ENCODE measurements at places on chromosomes 5 and 9. TPM values are rescaled to one million over a fixed set of nuclear protein-coding genes. Genes with fewer than 3 reads are reported as not detected.
A peak's percentile ranks its signal among the peaks of the same experiment; 100 is the strongest.

LCN15 gene
- not detected for total RNA-seq

CTSV gene
- total RNA-seq = 7.2 TPM

HK3 gene
- total RNA-seq = not detected

FAM169A gene
- 11.6 TPM for total RNA-seq

PPP6C gene
- total RNA-seq = 46.2 TPM

PDE8B gene
- 1.1 TPM for total RNA-seq

IL9 gene
- not detected for total RNA-seq

BSPRY gene
- total RNA-seq = not detected

IFNA13 gene
- not detected for total RNA-seq

AJM1 gene
- total RNA-seq = 3.3 TPM

NUDT12 gene
- total RNA-seq = 17.6 TPM

SYK gene
- 1.4 TPM for total RNA-seq

GMCL2 gene
- total RNA-seq = not detected

TMEM203 gene
- total RNA-seq = 49.7 TPM

SLC1A1 gene
- total RNA-seq = 0.89 TPM

IFNB1 gene
- total RNA-seq = not detected

NME5 gene
- total RNA-seq = 8.4 TPM

GFPT2 gene
- total RNA-seq = 11.1 TPM

SEPTIN8 gene
- 71.4 TPM for total RNA-seq

DEPDC1B gene
- total RNA-seq = 60.4 TPM

PHF24 gene
- 0.63 TPM for total RNA-seq

CNTLN gene
- 16.7 TPM for total RNA-seq

MLANA gene
- total RNA-seq = not detected

IRX4 gene
- 0.77 TPM for total RNA-seq

OR1J2 gene
- not detected for total RNA-seq

SLCO4C1 gene
- total RNA-seq = 3.9 TPM

TTC23L gene
- total RNA-seq = 2.3 TPM

CCL19 gene
- total RNA-seq = not detected

ARSI gene
- total RNA-seq = 0.51 TPM

DNA sequence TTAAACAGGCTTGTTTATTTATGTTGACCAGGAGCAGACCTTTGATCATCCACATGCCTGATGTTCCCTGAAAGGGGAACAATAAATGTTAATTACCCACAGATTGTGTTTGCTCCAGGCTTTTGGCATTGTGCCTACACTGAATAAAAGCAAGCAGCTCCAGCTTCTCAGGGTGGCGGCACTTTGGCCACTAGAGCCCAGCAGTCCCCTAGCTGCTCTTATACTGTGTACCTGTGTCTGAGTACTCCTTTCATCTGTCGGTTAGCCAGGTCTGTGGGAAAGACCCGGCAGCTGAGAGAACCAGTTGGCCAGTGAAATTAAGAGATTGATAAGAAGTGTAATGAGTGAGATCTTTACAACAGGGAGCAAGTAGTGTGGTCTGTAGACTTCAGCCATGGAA is 254.8 kb upstream of the FTMT start:
- no peak for DNase-seq

- no peak for DNase-seq
Measured at GRCh38 chr9:93896093-93896492, 59.1 kb downstream of the BARX1 start.

- no peak for DNase-seq
Measured at GRCh38 chr5:74056789-74057164, 430.8 kb downstream of the ARHGEF28 start.

DNA sequence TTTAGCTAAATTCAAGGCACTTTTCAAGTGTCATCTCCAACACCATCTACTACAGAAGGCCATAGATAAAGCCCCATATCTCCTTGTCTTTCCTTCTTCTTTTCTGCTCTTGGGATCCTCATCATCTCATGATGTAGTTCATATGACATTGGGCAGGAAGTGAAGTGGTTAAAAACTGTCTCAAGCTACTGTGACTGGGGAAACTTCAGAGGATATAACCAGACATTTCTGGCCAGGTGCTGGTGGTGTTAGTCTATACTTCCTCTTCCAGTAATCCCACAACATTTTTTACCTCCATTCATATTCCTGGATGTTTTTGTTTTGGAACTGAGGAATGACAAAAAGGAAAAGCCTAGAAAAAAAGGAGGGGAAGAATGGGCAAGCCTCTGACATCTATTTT is 188.7 kb downstream of the LURAP1L start:
- no peak for DNase-seq

DNA sequence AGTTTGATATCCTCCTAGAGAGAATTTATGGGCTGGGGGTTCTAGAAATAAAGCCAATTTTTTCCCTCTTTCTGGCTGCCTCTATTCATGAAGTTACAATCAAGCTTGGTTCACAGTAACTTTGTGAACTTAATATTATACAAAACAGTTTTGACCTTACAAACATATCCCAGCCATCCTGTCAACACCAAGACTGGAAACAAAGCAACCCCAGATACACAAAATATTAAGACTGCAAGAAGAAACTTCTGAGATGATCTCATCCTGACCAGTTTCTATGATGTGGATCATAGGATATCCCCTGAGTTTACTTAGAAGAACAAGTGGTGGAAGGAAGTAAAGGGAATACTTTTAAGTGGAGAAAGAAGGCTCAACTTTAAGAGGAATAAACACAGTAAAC is 28.3 kb upstream of the CER1 start:
- DNase-seq = no peak

DNA sequence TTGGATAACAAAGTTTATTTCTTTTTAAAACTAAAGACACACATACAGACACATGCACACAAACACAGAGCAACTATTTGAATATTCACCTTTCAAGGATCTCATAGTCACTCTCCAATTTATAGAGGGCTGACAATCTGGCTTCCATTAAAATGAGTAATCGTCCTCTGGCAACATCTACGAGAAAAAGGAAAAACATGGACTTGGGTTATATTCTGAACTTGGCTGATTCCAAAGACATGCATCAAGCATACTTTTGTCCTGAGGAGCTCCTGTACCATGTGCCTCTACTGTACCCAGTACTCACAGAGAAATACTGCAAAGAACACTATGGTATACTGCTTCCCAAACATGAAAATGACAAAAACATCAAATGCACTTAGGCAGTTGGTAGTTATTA is 15.4 kb downstream of the IARS1 start:
- no peak for DNase-seq

- no peak for DNase-seq
Measured at GRCh38 chr5:38755181-38755580, 90.6 kb upstream of the OSMR start.

GRCh38 chr9:136820971-136821825 is 13.4 kb downstream of the RABL6 start:
- no peak for DNase-seq

- peak; percentile 7 for DNase-seq
Measured at GRCh38 chr5:34957857-34958690, 28.7 kb downstream of the DNAJC21 start.

DNA sequence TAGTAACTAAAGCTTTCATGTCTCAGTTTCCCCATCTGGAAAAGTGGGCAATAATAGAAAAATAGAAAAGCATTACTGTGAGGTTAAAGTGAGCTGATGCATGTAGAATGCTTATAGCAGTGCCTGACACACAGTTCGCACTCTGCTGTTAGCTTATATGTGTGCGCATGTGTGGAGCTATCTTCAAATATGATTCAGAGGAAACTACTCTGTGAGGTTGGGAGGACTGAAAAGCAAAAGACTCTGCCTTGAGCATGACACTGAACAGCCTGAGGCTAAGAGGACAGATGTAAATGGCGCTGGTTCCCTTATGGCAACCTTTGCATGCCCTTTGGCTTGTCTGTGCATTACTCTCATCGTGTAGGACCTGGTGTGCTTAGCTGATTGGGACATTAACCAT is 19.4 kb downstream of the NTRK2 start:
- no peak for DNase-seq

DNA sequence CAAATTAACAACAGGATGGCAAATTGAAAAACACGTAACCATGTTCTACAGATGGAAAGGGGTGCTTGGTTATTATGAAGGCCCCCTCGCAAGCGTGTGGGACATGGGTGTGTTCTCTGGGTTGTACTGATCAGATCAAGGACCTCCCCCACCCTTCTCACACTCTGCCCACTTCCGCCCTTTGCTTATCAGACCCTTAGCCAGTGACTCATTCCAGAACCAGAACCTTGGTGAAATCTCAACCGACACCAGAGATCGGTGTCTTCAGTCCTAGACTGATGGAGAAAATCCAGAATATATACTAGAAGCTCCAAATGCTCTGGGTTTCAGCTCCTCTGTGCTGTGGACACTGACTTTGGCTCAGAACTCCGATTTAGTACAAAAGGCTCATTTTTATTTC is 64.9 kb downstream of the PTTG1 start:
- DNase-seq = no peak

- DNase-seq = no peak
Measured at GRCh38 chr9:134890155-134890495, 9.5 kb downstream of the FCN2 start.

DNA sequence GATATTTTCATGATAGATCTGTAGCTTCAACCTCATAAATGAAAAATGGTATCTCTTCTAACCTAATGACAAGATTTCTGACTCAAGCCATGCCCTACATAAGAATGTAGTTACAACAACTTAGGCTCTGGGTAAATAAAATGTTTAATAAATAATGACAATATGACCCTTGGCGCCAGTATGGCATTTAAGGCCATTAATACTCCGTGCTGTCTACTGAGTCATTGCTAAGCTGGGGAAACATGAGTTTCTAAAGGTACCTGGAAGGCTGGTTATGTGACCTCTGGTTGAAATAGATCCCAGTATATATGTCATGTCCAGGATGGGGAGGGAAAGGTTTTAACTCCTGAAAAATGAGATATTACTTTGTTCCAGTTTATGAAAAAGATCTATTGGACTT is 58.0 kb upstream of the CEMIP2 start:
- DNase-seq = no peak

DNA sequence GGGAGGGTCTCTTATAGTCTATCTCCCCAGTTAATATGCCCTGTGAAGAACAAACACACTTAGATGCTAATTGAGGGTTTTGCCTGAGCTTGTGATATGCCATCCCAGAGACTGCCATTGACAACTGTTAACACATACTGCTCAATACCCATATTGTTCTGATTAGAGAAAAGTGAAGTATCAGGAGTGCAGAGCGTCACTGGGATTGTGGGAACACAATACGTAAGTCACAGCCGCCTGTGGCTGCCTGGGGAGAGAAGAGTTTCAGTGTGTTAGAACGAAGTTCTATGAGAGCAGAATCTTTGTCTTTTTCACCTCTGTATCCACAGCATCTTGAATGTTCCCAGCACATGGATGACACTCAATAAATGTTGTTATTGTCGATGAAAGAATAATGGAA is 110.2 kb downstream of the MEF2C start:
- no peak for DNase-seq

DNA sequence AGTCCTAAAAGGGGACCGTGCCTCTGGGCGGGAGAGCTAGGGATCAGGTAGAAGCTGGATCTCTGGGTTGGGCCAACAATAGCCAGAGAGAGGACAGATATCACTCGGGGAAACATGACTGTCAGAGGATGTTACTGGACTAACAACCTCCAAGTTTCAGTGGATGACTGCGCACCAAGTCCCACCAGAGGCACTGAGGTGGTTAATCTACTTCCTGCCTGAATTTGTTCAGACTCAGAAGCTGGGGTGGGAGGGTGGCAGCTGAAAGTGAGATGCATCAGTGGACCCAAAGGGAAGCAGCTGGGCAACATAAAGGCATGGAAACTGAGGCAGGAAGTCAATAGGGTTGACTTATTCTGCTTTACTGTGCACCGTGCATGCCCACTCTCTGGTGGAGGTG is 130.1 kb upstream of the SLC44A1 start:
- no peak for DNase-seq

DNA sequence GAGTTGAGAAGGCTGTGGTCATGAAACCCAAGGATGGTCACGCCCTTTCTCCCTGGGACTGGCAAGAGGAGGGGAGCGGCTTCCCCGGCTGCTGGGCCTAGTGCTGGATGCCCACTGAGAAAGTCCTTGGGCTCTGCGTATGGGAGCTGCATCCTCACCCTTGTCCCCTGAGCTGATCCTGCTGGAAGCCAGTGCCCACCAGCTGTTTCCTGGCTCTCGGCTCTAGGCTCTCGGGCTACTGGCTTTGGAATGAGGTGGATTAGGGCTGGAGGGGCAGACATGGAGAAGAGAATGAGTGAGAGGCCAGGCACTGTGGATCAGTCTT is 149.3 kb upstream of the PPP1R26 start:
- peak; percentile 0 for DNase-seq

DNA sequence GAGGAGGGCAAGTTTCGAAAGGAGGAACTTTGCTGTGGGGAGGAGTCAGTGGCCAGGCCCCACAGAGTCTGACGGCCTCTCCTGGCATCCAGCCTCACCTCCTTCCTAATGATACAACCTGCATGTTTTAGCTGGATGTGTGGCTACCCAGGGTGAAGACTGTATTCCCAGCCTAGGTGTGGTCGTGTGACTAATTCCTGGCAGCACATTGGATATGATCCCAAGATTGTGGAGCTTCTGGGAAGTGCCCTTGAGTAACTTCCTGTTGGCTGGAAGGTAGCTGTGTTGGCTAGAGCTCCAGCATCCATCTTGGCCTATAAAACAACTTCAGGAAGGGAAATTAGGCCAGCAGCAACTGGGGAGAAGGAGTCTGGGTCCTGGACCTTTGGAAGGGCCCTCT is 19.0 kb upstream of the LPCAT1 start:
- DNase-seq = no peak

GRCh38 chr5:6721442-6721841 is 8.2 kb downstream of the TENT4A start:
- DNase-seq = no peak

GRCh38 chr9:88949961-88950340 is 41.3 kb upstream of the S1PR3 start:
- DNase-seq = no peak

GRCh38 chr5:140322751-140323731 is 20.1 kb upstream of the PFDN1 start:
- DNase-seq = no peak

Data from neural crest cell (in vitro differentiated cells).